Brain (organoid and tissue), 16 donors: ENCODE measurements at places on chromosomes 4 and X. TPM values are rescaled to one million over a fixed set of nuclear protein-coding genes. Genes with fewer than 3 reads are reported as not detected.

Gene C1QTNF7
- 0.22 TPM for polyA plus RNA-seq

Gene SRPX2
- polyA plus RNA-seq, result 1.5 TPM

Gene SPANXA1
- not detected for polyA plus RNA-seq

Gene ARHGAP6
- polyA plus RNA-seq, result 0.44 TPM

Gene GDPD2
- 2.1 TPM for polyA plus RNA-seq

Gene WDR13
- 127 TPM for polyA plus RNA-seq

Gene CD38
- polyA plus RNA-seq, result 1.1 TPM

Gene EFHC2
- polyA plus RNA-seq, result 0.29 TPM

Gene LINC00632
- 3.9 TPM for polyA plus RNA-seq

Gene ODAPH
- not detected for polyA plus RNA-seq

Gene CT45A2
- polyA plus RNA-seq, result not detected

Gene XG
- polyA plus RNA-seq, result not detected

Gene CCSER1
- polyA plus RNA-seq, result 0.48 TPM

Gene HELQ
- polyA plus RNA-seq, result 4.4 TPM

Gene STPG2
- polyA plus RNA-seq, result not detected

Gene SPARCL1
- polyA plus RNA-seq, result 345 TPM

Gene MGARP
- polyA plus RNA-seq, result 0.41 TPM

Gene AFP
- polyA plus RNA-seq, result not detected

Gene NPY1R
- 0.64 TPM for polyA plus RNA-seq

Gene AFM
- polyA plus RNA-seq, result not detected

Gene HTR2C
- polyA plus RNA-seq, result 0.07 TPM

Gene PTTG2
- polyA plus RNA-seq, result 5.6 TPM

Gene XPNPEP2
- polyA plus RNA-seq, result not detected

Gene ALB
- polyA plus RNA-seq, result 3.9 TPM

Gene PRKG2
- polyA plus RNA-seq, result 0.10 TPM

Gene TGIF2LX
- not detected for polyA plus RNA-seq

Gene HCCS
- polyA plus RNA-seq, result 20.8 TPM

Gene HSFX4
- not detected for polyA plus RNA-seq

Gene TCEAL9
- polyA plus RNA-seq, result 48.5 TPM

Gene PDZD4
- polyA plus RNA-seq, result 128 TPM

Gene FABP2
- polyA plus RNA-seq, result not detected
